H54 (cell line): ENCODE measurements at places on chromosomes 6 and 20.

- peak; percentile 64 for DNase-seq
Observed at GRCh38 chr20:63027922-63028389, 21.2 kb upstream of the BHLHE23 start.

DNA sequence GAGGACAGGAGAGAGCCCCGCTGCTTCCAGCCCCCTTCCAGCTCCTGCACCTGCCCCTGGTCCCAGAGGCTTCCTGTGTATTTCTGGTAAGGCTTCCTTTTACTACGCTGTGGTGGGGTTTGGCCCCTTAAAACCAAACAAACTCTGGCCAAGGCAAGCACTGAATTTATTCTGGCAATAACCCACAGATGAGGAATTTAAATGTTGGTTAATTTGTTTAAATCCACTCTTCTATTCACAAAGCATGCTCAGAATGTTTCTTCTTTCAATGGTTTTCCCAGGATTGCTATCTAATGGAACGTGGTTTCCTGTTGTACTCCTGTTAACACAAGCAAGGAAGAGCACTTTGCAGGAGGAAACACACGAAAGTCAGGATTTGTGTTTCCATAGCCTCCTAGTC, 236.5 kb upstream of the FOXQ1 start:
- no peak for DNase-seq

DNA sequence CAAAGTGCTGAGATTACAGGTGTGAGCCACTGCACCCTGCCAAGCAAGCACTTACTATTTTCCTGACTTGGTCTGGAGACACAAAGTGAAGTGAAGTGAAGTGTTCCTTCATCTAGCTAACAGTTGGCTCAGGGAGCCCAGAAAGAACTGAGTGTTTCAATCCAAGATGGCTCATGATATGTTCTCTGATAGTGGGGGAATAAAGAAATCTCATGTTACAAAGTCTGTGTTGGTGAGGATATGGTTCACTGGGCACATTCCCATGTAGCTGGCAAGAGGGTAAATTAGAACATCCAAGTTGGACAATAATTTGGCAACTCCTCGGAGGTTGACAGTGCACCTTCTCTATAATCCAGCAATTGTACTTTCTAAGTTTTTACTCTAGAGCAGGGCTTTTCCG, 5.0 kb upstream of the ITPR3 start:
- no peak for DNase-seq

- DNase-seq = no peak
Observed at GRCh38 chr6:36241728-36242127, 28.1 kb upstream of the PNPLA1 start.

- DNase-seq = no peak
Observed at GRCh38 chr6:146526192-146526591, 17.4 kb upstream of the RAB32 start.

DNA sequence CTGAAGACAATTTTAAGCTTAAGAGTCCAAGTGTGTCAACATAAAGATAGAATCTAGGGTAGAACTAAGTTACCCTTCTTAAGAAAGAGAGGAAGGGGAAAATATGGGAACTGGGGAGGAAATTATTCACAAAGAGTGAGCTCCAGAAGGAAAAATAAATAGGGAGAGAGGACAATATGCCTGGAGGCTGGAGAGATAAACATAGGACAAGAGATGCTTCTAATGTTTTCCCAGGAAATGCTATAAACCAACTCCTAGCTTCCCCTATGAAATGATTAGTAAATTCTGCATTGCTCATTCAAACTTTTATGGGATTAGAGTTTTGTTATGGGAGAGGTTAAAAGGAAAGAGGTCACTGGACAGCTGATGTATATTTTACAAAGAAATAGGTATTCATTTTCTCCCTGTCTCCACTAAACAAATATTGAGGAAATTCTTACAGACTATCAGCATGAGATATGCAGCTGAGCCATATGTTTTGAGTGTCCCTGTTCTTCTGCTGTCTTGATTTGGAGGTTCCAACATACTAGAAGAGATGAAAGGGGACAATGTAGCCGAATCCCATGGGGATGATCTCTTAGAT, 22.0 kb downstream of the TPD52L1 start:
- DNase-seq = no peak

DNA sequence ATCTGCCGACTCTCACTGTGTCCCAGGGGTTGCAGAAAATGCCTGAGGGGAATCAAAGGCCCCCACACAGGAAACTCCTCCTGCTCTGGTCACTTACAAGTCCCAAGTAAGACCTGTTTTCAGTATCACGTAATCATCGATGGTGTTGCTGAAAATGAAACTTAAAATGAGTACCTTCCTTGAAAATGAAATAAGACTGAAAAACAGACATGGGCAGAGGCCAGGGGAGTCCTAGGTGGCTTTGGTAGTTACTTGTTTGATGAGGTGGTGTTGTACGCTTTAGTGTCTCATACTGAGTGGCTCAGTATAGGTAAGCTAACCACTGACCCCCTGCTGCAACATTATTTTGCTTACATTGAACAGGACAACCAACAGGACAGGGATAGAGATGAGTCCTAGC, 43.0 kb upstream of the SYNCRIP start:
- DNase-seq = no peak

GRCh38 chr6:167311286-167311685, 13.6 kb upstream of the TTLL2 start:
- DNase-seq = no peak

- no peak for DNase-seq
Observed at GRCh38 chr6:113695516-113695915, 161.6 kb upstream of the MARCKS start.

DNA sequence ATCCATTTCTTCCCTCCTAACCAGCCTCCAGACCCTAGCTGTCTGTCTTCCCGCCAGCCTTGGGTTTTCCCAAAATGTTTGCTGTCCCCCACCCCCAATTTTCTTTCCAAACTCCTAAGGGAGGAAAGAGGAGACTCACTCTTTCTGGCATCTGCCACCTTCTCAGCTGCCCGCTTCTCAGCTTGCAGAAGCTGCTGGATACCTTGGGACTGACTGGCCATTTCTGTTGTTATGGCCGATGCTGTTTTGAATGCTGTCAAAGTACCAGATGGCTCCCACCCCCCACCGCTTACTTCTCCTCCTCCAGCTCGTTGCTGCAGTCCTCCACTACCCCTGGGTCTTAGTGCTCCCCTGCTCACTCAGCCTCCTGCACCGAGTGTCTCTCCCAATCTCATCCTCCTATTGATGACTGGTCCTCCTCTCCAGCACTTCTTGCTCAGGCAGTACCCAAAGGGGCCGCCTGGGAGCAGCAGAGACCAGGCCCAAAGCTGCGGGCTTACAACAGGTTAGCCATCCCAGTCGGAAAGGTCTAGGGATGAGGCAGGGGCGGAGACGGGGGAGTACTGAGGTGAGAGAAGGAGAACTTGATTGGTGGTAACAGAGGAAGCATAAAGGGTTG, at the start of gene ATP6V1G2:
Gene ATP6V1G2, minus strand, starts transcription at position 270 of the 619 bp plus-strand sequence. Its CDS starts 49 bp downstream, at position 221.
- peak; percentile 69 for DNase-seq

DNA sequence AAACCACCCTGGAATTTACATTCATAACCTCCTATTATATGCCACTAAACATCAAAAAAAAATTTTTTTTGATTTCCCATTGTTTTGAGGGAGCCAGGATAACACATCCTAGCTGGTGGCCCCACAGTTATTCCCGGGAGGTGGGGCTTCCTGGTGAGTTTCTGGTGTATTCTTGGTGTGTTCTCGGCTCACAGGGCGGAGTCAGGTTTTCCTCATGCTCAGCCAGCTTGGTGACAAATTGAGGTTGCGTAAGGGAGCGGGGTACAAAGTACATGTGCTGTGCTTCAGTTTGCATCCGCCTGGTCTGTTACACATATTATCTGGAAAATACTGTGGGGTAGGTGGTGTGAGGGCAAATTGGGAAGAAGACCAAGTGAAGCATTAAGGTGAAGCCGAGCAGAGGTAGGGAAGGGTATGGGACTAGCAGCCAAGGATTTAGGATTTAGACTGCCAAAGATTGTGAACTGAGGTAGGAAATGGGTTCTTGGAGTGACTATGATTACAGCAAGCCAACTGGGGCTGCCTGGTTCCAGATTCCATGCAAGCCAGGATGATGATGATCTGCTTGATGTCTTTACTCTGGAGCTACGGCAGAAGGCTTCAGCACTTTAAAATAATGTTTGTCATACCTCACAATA, 46.2 kb upstream of the EEF1A1 start:
- peak; percentile 59 for DNase-seq

GRCh38 chr6:163771180-163771579, 356.7 kb downstream of the QKI start:
- no peak for DNase-seq

- no peak for DNase-seq
Observed at GRCh38 chr6:12068899-12069557, 56.9 kb downstream of the HIVEP1 start.

DNA sequence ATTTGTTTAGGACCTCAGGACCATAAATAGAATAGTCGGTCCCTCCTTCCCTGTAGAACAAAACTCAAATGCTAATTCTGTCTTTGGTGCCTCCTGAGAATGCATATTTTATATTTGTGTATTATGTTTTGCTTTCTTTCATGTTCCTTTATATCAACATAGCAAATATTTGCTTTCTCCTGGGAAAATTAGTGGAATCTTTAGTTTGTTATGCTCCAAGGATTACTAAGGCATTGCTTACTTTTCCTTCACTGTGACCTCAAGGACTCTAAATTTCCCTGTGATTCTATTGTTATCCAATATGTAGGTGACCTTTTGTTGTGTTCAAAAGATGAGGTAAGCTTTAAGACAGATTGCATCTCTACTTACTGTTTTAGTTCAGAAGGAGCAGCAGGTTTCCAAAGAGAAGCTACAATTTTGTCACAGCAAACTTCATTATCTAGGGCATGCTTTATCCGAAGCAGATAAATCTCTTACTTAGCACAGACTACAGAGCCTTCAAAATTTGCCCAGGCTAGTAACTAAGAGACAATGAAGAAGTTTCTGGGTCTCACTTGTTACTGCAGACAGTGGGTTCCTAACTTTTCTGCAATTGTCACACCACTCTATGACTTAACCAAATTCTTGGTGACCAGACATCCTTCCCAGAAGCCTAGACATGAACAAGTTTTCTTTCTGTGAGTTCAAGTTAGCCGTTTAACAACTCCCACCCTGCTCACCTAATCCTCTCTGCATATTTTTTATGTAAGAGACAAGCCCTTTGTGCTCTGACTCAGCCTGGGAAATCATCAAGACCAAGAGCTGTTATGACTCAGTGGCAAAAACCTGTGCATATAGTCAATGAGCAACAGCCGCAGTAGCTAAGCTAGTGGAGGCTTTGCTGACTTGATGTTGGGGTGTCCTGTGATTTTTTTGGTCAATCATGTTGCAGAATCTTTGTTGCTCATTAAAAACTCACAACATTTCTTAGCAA, 378.8 kb downstream of the QKI start:
- DNase-seq = no peak

- no peak for DNase-seq
Observed at GRCh38 chr20:62004614-62005013, 61.1 kb downstream of the TAF4 start.

DNA sequence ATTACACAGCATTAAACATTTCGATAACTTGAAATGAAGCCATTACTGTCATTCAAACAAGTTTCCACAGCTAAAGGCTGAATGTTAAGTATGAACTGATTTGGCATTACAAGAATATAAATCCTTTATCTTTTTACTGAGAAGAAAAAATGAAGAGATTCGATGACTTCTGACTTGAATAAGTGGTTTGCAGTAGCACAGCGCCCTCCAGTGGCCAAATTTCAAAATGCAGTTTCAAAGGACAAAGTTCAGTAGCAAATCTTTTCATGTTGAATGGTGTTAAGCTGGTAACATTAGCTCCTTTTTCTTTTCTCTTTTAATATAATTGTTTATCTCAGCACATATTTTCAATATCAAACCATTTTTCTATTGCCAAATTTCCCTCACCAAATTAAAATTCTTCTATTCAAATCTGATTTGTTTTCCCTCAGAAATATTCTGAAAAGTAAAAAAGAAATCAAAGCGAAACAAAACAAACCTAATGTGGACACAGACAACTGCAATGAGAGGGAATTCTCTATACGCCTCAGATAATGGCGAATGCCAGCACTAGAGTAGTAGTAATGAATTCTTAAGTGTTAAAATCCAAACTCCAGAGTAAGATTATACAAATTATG, 145.7 kb downstream of the BTBD9 start:
- no peak for DNase-seq

- DNase-seq = no peak
Observed at GRCh38 chr6:67679566-67680296, 955.4 kb upstream of the ADGRB3 start.

DNA sequence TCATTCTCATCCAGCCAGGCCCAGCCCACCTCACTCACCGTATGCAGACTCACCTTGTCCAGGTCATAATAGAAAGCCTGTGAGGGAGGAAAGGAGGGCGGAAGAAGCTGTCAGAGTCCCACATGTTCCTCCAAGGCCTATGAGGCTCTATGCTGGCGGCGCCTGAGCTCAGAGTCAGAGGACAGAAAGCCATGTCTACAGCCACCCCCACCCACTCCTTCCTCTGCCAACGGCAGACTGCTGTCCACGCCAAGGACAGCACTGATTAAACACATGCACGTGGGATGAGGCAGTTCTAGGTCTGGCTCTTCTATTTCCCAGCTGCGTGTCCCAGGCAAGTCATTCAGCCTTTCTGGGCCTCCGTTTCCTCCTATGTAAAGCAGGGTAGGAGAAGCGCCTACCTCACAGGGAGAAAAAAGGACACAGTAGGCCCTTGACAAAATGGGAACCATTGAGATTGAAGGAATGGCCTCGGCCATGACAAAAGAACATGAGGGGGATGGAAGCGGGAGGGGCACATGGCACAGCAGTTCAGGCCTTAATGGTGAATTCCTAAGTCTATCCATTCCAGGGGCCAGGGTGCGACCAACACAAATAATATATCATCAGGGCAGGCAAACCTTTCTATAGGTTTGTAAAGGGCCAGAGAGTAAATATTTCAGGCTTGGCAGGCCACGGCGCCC, 80.1 kb downstream of the RIPOR3 start:
- no peak for DNase-seq

DNA sequence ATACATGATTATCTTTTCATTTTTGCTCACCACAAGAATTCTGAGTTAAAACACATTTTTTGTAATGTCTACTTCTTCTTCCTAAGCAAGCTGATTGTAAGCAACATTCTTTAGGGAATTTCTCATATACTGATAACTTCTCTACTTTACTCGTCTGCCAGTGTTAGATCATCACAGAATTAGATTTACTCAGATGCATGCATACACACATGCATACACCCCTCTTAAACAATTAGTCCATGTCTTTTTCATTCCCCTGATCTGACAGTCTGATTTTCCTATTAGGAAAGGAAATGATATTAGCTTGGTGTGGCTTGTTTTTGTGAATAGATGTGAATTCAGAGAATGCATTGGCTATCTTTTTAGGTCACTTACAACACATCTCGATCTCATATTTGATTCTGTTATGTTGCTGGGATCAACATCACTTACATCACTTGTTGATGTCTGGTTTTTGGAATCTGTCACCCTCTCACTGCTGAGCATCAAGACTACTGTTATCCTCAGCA, 91.4 kb downstream of the FIG4 start:
- DNase-seq = no peak

DNA sequence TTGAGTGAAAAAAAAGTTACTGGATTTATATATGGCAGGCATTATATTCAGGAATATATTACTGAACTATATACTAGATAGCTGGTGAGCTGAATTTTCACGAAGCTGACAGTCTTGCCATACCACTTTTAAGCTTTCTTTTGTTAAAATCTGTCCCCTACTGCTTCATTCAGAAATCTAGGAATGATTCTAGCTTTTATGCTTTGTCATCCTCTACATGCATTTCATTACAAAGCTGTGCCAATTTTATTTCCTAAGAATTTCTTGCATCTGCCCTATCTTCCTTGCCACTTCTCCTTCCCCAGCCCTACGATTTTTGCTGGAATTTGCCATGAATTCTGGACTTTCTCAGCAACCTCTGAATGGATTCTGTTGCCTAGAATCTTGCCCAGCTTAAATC, 158.5 kb upstream of the ADGRB3 start:
- no peak for DNase-seq
